Cortex of kidney (tissue), 1 donor: ENCODE measurements at places on chromosomes 11 and 22.

DNA sequence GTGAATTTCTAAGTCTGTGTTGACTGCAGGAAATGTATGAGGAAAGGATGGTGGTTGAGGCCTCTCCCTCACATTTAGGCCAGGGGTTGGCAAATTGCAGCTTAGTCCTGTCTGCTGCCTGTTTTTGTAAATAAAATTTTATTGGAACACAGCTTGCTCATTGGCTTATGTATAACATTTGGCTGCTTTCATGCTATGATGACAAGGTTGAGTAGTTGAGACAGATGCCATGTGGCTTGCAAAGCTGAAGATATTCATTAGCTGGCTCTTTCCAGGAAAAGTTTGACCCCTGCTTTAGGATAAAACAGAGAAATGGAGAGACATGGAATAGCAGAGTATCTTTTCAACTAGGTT lies 46.2 kb downstream of the BCR start:
- no peak for DNase-seq

DNA sequence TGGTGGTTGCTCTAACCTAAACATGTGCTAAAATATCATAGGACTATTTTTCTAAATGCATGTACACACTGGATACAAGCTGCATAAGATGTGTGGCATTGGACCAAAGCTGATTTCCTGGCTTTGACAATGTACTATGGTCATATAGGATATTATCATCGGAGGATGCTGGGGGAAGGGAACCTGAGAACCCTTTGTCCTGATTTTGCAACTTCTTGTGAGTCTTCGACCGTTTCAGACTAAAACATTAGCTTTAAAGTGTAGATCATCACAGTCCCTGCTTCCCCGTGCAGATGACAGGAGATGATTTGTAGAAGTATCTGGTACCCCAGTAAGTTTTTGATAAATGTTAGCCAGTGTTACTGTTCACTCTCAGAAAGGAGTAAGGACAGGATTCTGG lies 554.7 kb downstream of the MIAT start:
- no peak for DNase-seq

- DNase-seq: no peak
These were observed 18.0 kb downstream of the LSP1 start for GRCh38 chr11:1870721-1871466.

DNA sequence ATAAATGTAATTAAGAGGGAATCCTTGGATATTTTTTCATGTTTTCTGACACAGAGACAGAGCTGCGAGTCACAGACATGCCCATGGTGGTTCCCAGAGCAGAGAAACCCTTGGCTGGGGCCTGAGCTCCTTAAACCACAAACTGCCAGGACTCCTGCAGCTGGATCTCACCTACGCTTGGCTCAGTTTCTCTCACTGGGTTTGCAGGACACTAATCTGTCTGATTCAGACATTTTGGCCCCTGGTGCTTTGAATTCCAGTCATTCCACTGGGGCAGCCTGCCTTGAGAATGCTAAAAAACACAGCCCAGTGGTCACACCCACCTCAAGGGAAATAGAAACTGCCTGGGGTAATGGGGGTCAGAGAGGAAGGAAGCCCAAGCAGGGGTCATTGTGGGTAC lies 122.6 kb downstream of the CCDC81 start:
- DNase-seq: no peak

DNA sequence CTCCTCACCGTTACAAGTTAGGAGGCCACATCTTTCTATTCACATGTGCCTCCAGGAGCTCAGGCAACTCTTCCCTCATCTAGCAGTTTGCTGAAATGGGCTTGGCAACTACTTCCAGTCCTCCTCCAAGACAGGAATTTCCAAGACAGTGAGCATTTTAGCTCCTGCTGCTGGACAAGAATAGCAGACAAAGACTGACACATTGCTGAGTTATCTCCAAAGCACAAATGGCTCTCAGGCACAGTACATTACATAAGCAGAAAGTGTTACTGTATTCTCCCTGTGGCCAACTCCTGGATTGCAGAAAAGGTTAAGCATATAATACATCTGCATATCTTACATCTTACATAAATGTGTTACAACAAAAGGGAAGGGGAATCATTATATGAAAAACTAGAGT lies 83.2 kb upstream of the POU2AF2 start:
- no peak for DNase-seq

DNA sequence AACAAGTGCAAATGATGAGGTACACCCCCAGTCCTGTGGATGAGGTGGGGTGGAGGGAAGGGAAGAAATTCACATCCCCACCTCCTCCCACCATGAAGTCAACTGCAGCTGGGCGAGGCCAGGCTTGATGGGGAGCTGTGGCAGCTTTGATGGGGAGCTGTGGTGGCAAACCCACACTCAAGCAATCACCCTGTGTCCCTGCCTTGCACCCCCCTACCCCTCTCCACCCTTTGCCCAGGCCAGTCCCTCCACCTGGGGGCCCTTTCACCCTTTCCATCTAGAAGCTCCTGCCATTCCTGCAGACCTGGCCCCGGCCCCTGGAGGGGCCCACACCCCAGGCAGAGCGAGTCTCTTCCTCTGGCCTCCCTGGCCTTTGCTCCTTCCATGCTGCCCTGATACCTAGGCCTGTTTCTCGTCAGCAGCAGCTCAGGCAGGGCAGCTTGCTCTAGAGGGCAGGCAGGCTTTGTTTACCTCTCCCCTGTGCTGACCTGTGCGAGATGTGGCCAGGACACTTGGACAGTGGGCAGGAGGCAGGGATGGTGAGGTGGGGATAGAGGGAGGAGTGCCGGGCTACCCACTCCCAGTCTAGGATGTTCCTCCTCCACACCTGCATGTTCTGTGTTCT lies 4.5 kb upstream of the FGF3 start:
- DNase-seq: no peak

DNA sequence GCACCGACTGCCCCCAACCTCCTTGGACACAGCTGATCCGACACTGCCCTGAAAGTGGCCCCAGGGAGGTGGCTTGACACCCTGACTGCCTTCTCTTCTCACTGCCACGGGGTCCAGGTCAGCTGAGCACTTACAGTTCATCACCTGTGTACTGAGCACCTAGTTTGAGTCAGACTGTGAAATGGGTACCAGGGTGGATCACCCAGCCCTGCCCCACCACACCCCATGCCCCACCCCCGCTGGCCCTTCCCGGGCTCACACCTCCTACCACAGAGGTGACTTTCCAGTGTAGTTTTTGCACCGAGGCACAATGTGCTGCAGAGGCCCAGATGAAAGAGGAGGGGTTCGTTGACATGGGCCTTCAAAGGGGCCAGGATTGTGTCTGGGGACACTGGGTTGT lies 59.5 kb downstream of the PRDM11 start:
- DNase-seq: no peak

DNA sequence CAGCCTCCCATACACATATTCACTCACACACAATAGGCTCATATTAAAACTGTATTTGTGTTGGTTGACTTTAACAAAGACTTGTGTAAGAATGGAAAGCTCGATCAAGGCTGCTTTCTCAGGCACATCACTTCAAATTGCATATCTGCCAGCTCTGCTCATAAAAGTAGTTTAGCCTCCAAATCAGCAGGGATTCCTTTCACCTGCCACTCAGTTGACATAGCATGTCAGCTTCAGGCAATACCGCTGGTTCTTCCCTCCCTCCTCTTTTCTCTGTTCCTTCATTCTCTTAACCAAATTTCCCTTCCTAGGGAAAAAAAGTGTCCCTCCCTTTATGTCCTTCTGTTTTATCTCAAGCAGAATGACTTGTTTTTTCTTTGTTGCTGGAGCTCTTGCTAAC lies 450.4 kb upstream of the LARGE1 start:
- no peak for DNase-seq

DNA sequence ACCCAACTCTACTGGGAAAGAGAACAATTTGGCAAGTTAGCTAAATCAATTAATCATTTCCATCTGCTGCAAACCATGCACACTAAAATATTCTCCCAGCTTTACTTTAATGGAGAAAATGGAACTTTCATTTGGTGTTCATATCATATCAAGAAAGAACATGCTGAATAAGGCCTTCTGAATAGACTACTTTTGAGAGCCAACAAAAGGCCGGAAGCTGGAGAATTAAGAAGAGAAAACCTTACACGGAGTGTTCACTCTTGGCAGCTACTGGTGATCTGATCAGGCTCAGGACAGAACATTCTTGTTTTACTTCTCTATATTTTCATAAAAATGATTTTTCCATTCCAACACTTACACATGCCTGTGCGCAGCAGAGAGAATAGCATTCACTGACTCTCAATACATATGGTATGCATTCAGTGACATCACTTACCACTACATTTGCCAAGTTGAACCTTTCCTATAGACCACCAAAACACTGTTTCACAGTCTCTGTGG lies 165.3 kb downstream of the TTC28 start:
- no peak for DNase-seq

DNA sequence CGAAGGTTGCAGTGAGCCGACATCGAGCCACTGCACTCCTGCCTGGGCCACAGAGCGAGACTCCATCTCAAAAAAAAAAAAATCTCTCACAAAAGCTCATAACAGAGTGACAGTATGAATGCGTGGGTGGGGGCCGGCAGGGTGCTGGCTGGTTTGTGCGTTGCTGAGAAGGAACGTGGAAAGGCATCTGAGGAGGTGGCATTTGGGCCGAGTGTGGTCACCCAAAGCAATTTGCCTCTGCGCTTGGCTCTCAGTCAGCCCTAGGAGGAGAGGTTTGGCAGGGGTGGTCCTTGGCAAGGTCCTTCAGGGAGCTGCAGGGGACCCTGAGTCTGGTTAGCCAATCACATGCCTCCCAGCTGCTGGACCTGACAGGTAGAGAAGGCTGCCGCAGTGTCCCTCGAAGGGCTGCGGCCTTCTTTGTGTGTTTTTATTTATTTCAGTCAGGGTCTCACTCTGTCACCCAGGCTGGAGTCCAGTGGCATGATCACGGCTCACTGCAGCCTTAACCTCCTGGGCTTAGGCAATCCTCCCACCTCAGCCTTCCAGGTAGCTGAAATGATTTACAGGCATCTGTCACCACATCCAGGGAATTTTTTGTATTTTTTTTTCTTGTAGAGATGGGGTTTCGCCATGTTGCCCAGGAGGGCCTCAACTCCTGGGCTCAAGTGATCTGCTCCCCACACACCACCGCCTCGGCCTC lies 23.5 kb upstream of the OSBPL5 start:
- no peak for DNase-seq

- no peak for DNase-seq
These were observed 16.3 kb downstream of the AP5B1 start for GRCh38 chr11:65764434-65764833.

DNA sequence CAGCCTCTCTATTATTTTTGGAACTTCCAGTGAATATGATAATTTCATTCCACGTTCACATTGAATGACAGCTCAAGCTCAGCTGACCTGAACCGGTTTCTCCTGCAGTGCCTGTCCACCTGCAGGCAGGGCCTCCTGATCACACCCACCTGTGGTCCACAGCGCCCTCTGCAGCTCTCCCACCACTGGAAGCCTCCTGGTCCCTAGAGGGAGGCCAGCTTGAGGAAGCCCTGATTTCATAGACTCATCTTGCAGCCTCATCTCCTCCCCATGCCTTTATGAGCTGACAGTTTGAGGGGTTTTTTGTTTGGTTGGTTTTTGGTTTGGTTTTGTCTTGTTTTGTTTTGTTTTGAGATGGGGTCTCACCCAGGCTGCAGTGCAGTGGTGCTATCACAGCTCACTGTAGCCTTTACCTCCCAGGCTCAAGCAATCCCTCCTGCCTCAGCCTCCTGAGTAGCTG lies 29.9 kb upstream of the MALAT1 start:
- no peak for DNase-seq
